ENCODE measurements at places on chromosomes 4 and X. TPM values are rescaled to one million over a fixed set of nuclear protein-coding genes. Genes with fewer than 3 reads are reported as not detected.

GRCh38 chrX:19075754-19076153 lies 46.5 kb downstream of the ADGRG2 start:
- no peaks in the 10 kb centered on the region for H3K4me1 ChIP-seq
- H3K27me3 ChIP-seq: no peaks in the 10 kb centered on the region
- DNase-seq: no peak
- no peak overlapping the region for H3K27ac ChIP-seq
- H3K4me3 ChIP-seq: no peak overlapping the region

Gene TAB3
- total RNA-seq: 21.9 TPM

GRCh38 chrX:70470850-70471289 lies 26.2 kb downstream of the DLG3 start:
- no peaks in the 10 kb centered on the region for H3K27me3 ChIP-seq
- H3K4me3 ChIP-seq: peak overlapping the region; percentile 14
- H3K4me1 ChIP-seq: peaks cover 17% of the 10 kb centered on the region
- H3K27ac ChIP-seq: no peak overlapping the region
- peaks cover 22% of the 10 kb centered on the region for H3K36me3 ChIP-seq
- no peak for DNase-seq

Gene C4orf54
- total RNA-seq: not detected

GRCh38 chrX:96989830-96990571 lies 106.3 kb downstream of the RPA4 start:
- H3K27ac ChIP-seq: no peak overlapping the region
- no peaks in the 10 kb centered on the region for H3K36me3 ChIP-seq
- H3K27me3 ChIP-seq: no peaks in the 10 kb centered on the region
- H3K4me3 ChIP-seq: no peak overlapping the region
- no peak for DNase-seq
- H3K4me1 ChIP-seq: no peaks in the 10 kb centered on the region

Gene SCOC
- 33.8 TPM for total RNA-seq

DNA sequence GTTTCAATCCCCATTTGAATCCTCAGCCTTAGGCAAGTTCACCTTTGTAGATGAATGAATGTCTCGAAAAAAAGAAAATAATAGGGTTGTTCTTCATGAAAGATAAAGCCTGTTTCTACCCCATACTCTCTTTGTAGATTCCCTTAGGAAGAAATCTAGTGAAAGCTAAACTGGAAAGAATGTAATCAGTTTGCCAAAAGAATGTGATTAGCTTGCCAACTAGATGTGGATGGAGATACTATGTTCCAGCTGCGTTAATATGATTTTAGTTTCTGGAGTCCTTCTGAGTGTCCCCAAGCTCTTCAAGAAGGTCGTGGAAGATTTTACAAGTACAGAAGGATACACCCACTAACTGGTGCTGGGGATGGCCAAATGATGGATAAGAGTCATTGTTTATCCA lies 162.3 kb upstream of the EDNRA start:
- DNase-seq: no peak
- no peak overlapping the region for H3K4me3 ChIP-seq
- no peaks in the 10 kb centered on the region for H3K36me3 ChIP-seq
- no peaks in the 10 kb centered on the region for H3K4me1 ChIP-seq

GRCh38 chr4:169582706-169583105 lies 29.7 kb downstream of the NEK1 start:
- H3K27ac ChIP-seq: no peak overlapping the region
- DNase-seq: no peak
- H3K4me1 ChIP-seq: peaks cover 4% of the 10 kb centered on the region
- H3K27me3 ChIP-seq: no peaks in the 10 kb centered on the region
- H3K36me3 ChIP-seq: peaks cover 15% of the 10 kb centered on the region
- no peak overlapping the region for H3K4me3 ChIP-seq

DNA sequence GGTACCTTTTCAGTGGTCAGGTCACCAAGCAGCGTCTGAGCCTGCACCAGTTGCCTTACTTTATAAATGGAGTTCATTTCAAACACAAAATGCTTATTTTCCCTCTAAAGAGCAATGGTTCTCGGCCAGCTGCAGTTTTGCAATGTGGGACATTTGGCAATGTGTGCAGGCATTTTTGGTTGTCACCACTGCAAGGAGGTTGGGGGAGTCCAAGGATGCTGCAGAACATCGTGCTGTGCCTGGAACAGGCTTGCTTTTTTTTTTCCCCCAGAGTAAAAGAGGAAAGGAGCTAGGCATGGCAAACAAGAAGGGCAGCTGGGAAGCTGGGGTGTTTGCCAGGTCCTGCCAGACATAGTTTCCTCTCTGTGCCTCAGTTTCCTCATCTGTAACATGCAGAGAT lies 115.6 kb downstream of the GPR143 start:
- peaks cover 2% of the 10 kb centered on the region for H3K4me1 ChIP-seq
- H3K36me3 ChIP-seq: peaks cover 6% of the 10 kb centered on the region
- no peak overlapping the region for H3K4me3 ChIP-seq

- H3K4me1 ChIP-seq: peaks cover 12% of the 10 kb centered on the region
- H3K36me3 ChIP-seq: no peaks in the 10 kb centered on the region
These were observed 22.1 kb upstream of the TRIM60 start for GRCh38 chr4:165009493-165010227.

GRCh38 chr4:118772081-118772766 lies 63.7 kb downstream of the SEC24D start:
- DNase-seq: no peak
- no peak overlapping the region for H3K27ac ChIP-seq
- H3K4me1 ChIP-seq: no peaks in the 10 kb centered on the region
- peaks cover 8% of the 10 kb centered on the region for H3K36me3 ChIP-seq

- no peak overlapping the region for H3K4me3 ChIP-seq
- no peak for DNase-seq
- no peaks in the 10 kb centered on the region for H3K27me3 ChIP-seq
- no peaks in the 10 kb centered on the region for H3K36me3 ChIP-seq
- no peak overlapping the region for H3K27ac ChIP-seq
These were observed 21.3 kb downstream of the ARHGAP24 start for GRCh38 chr4:85496126-85496849.

Gene TRIM75
- not detected for total RNA-seq

DNA sequence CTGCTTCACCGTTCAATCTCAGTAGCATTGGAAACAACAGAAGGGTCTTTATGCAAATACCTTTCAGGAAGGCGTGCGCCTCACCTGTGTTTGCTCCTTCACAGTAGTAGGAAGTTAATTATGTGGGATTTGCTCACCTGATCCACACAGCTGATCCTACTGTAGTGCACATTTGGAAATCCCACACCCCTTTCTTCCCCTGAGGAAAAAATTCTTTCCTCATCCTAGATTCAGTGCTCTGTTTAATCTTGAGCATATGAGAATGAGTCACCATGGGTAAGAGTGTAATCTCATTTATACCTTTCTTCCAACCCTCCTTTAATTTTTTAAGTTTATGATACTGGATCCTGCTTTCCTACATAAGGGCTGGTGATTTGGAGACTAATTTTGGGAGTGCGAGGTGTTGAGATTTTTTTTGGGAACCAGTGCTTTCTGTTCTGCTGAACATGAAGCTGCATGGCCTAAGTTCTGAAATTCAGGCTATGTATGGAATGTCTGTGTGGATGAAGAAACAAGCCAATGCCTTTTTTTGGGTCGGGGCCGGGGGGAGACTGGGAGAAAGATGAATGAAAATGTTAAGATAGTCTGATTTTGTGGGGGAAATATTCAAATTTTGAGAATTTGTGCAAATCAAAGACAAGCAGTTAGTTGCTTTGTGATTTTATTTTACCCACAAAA lies 19.0 kb downstream of the GAB1 start:
- H3K4me1 ChIP-seq: peaks cover 20% of the 10 kb centered on the region
- DNase-seq: no peak
- peaks cover 21% of the 10 kb centered on the region for H3K27me3 ChIP-seq
- H3K27ac ChIP-seq: no peak overlapping the region
